ENCODE measurements at places on chromosomes 12 and 14. TPM values are rescaled to one million over a fixed set of nuclear protein-coding genes. Genes with fewer than 3 reads are reported as not detected.
A peak's percentile ranks its signal among the peaks of the same experiment; 100 is the strongest.

- peak; percentile 31 for DNase-seq
These were observed 5.8 kb upstream of the NRXN3 start for GRCh38 chr14:78164226-78164853.

TAS2R9 gene
- total RNA-seq: not detected

GRCh38 chr12:104998423-104999346, 12.6 kb downstream of the NOPCHAP1 start:
- peak; percentile 77 for DNase-seq

- DNase-seq: no peak
These were observed 191.4 kb downstream of the KTN1 start for GRCh38 chr14:55771242-55771981.

GRCh38 chr12:131468206-131468605, 242.7 kb upstream of the SFSWAP start:
- DNase-seq: no peak

AKAP5 gene
- 1.1 TPM for total RNA-seq

C12orf50 gene
- total RNA-seq: not detected

GRCh38 chr12:857611-858010, 91.9 kb downstream of the RAD52 start:
- no peak for DNase-seq
